ENCODE measurements at places on chromosomes 4 and X.

DNA sequence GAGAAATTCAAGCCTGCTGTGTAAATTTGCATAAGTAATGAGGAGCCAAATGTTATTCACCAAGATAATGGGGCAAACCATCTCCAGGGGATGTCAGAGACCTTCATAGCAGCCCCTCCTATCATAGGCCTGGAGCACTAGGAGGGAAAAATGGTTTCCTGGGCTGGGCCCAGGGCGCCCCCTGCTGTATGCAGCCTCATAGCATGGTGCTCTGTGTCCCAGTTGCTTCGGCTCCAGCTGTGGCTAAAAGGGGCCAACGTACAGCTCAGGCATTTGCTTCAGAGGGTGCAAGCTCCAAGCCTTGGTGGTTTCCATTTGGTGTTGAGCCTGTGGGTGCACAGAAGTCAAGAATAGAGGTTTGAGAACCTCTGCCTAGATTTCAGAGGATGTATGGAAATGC, 859.3 kb downstream of the RPA4 start:
- DNase-seq, result no peak

- no peak for DNase-seq
Measured at GRCh38 chr4:14961292-14961691, 41.0 kb upstream of the CPEB2 start.

DNA sequence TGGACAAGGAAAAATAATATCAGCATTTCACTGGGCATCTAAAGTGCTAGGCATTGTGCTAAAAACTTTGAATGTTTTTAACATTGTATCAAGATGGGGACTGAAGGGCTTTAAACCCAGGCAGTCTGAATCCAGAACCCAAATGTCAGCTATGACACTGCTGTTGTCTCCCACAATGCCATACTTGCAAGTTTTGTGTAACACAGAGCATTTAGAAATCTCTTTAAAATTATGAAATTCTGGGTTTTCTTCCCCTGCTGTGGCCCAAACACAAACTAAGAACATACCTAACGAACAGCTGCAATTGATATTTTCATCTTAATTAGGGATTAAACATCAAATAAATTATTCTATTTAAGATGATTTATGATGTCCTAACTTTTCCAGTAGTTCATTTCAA, 66.8 kb upstream of the LSM6 start:
- DNase-seq, result no peak

DNA sequence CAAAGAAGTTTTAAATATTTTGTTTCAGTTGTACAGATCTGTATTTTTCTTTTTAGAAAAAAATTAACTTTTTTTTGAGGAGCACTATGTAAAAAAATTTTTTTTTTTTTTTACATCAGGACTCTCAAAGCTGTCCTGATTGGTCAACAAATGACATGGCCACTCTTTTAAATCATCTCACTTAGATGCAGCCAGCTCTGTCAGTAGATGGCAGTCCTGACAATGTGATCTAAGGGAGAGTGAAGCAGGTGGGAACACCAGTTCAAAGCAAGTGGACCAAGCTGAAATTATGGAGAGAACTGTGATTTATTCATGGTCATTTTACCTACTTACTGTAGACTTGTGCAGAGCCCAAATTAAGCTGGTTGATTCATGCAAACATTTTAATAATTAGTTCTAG, 174.7 kb upstream of the GPRIN3 start:
- no peak for DNase-seq

DNA sequence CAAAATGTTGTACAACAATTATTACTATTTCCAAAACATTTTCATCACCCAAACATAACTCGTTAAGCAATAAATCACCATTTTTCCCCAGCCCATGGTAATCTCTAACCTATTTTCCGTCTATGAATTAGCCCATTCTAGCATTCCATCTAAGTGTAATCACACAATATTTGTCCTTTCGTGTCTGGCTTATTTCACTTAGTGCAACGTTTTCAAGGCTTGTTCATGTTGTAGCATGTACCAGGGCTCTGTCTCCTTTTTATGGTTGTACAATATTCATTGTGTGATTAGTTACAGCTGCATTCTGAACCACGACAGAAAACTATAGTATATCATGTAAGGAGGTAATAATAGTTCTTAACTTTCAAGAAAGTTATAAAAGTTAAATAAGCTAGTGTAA, 656.0 kb upstream of the HS3ST1 start:
- no peak for DNase-seq

GRCh38 chr4:118758293-118758692, 73.1 kb downstream of the METTL14 start:
- no peak for DNase-seq

DNA sequence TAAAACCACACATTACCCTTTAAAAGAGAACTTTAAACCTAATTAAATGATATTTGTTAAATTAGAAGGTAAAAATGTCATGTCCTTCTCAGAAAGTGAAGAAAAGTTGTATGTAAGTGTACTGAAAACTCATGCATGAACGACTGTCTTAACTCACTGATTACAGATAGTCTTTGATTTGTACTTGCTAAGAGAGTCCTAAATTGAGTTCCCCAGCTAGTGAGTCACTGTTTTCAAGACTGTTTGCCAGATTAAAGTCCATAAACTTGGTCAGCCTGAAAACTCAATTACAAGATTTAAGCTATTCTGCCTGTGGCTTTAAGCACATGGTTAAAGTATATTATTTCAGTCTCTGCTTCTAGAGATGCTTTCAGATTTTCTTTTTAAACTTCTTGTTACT, 124.9 kb upstream of the ZCCHC13 start:
- no peak for DNase-seq

DNA sequence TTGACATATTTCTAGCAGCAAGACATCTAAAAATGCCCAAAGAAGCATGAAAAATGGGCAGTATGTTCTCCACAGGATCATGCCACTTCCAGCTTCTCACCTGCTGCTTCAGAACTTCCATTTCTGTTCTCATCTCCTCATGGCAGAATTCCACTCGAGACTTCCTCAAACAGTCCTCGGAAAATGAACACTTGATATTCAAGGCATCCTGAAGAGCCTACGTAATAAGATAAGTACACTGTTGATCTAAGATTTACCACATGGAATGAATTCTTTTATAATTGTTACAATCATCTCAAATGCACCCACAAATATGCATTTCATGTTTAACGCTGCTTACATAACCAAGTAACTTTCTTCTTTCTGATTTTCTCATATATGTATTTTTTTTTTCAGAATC, 14.1 kb downstream of the TNIP3 start:
- DNase-seq, result no peak

DNA sequence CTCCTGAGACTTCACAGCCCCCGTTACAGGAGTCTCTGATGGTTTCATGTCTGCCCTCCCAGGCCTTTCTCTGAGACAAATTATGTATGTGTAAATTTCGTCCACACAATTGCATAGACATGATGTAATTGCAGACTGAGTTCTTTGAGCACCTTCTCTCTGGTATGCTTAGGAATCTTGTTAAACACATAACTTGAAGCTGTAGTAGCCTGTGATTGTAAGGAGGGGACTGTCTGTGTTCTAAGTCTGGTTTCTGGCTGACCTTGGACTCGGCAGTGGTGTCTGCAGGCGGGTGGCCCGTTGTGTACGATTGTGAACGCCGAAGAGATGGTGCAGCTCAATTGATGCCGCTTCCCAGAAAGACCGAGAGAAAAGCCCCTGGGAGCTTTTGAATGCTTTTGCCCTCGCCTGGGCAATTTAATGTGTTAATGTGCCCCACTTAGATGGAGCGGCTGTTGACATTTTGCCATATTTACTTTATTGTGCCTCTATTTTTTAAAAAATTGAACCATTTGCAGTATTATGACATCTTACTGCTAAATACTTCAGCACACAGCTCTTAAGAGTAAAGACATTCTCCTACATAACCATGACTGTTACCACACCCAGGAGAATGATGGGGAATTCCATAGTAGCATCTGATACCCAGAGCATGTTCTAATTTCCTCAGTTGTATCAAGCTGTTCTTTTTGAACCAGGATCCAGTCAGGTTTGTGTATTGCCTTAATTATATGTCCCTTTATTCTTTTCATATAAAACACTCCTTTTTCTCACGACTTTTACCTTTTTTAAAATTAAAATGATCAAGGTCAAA, 58.4 kb upstream of the TADA2B start:
- no peak for DNase-seq

GRCh38 chr4:1948892-1949436, 59.8 kb downstream of the NELFA start:
- no peak for DNase-seq

GRCh38 chrX:46770000-46770816, 11.3 kb upstream of the SLC9A7 start:
- DNase-seq, result no peak

DNA sequence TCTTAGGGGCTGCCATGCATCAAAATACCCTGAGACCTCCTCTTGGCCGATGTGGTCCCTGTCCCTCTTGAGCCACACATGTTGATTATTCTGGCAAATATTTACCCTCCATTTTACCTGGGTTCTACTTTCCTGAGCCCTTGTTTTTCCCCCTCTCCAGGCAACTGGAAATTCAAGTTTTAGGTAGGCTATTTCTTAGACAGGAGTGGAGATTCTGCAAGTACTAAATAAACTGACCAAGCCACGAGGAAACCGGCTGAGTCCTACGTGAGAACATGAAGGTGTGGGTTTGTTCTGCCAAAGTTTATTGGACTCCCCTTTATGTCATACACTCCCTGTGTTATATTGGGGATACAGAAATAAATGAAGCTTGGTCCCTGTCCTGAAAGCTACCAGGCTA, 88.1 kb downstream of the RTL5 start:
- DNase-seq, result no peak

DNA sequence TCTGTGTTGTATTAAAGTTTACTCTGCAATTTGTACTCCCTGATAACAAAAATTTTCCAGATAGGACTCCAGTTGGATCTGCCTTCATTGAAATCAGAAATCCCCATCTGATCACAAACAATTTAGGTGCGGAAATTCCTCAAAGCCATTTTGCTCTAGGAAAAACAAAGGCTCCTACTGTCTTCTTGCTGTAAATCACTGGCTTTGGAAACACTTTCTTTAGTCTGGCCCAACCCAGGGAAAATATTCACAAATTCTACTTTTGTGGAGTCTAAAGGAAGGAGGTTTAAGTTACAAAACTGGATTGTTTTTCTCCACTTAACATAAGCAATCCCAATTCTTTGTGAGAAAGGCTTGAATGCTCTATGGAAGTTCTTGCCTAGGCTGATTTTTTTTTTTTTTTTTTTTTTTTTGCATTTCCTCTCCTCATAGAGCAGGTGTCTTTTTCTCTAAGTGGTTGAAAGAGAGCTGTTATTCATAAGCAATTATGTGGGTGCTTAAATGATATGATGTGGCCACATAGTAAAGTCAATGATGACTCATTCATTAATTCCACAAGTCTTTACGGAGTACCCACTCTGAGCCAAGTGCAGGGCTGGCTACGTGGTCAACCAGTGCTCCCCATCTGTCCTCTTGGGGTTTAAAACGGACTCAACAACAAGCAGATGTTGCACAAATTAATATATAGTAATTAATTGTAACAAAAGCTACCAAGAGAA, 261.4 kb downstream of the LDB2 start:
- no peak for DNase-seq

DNA sequence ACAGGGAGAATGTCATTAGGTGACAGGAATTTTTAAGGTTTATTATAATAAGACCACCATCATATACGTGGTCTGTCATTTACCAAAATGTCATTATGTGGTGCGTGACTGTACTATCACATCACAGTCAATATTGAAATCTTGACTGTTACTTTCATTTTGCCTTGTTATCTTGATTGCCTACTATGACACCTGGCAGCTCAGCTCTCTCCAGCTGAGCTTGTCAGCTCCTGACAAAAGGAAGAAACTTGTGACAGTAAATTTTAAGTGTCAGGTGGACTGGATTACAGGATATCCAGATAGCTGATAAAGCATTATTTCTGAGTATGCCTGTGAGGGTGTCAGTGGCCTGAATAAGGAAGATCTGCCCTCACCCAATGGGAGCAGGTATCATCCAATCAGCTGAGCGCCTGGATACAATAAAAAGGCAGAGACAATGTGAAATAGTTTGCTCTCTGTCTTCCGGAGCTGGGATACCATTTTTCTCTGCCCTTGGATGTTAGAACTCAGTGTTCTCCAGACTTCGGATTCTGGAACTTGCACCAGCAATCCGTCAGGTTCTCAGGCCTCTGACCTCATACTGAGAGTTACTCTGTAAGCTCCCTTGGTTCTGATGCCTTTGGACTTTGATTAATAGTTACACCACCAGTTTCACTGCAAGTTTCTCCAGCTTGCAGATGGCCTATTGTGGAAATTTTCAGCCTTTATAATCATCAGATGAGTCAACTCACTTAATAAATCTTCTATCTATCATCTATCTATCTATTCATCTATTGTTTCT, 1454.7 kb upstream of the IGFBP7 start:
- no peak for DNase-seq

GRCh38 chr4:110678517-110679227, 55.8 kb upstream of the PITX2 start:
- no peak for DNase-seq

GRCh38 chr4:64682946-64683345, 273.7 kb upstream of the TECRL start:
- no peak for DNase-seq

DNA sequence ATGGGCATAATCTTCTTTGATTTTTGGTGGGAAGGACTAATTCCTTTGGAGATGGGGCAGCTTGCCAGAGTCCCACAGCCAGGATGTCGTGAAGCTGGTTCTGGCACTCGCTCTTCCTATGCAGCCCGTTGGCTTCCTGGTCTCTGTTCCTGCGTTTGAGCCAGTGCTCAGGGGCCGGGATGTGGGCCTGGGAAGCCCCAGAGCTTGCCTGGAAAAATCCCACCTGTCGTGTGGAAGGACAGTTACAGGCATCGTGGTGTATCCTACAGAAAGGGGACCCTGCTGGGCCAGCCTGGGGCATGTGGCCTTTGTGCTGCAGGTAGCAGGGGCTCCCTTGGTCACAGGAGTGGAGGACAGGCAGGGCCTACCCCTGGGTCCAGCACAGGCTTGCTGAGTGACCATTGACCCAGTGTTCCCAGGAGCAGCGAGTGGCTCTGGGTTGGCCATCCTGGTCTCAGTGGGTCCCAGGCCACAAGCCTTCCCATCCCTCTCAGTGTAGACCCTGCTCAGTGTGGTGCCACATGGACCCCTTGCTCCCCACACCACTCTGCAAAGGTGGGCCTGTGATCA, 50.2 kb downstream of the ADRA2C start:
- no peak for DNase-seq

GRCh38 chr4:75025431-75025830, 92.5 kb downstream of the PARM1 start:
- no peak for DNase-seq

DNA sequence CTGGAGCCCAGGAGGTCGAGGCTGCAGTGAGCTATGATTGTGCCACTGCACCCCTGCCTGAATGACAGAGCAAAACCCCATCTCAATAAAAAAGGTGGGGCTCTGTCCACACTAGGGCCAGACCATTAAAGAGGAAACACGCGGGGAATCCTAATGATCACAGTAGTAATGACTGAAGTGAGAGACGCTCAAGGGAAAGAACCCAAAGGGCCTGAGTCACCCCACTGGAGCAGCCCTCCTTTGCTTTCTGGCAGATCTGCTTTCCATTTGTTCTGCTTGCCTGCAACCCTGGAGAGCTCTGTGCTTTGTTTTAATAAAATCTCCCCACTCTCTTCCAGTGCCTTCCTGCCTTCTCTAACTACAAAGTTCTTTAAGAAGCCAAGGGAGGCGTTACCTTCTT, 5.0 kb downstream of the TFDP3 start:
- DNase-seq, result no peak

Data from activated CD8-positive, alpha-beta memory T cell treated with anti-CD3 and anti-CD28 coated beads for 4 hours (primary cell).